ENCODE measurements at places on chromosomes 16 and 17. TPM values are rescaled to one million over a fixed set of nuclear protein-coding genes. Genes with fewer than 3 reads are reported as not detected.

The CPHXL2 gene
- total RNA-seq, result not detected

The MAF gene
- total RNA-seq, result 5.0 TPM

The EPN3 gene
- total RNA-seq, result 0.12 TPM

The HOXB9 gene
- not detected for total RNA-seq

The KRTAP4-5 gene
- not detected for total RNA-seq

The KRT27 gene
- total RNA-seq, result not detected

Measured in glutamatergic neuron (in vitro differentiated cells).